H54 (cell line): ENCODE measurements at places on chromosomes 12 and 14.

DNA sequence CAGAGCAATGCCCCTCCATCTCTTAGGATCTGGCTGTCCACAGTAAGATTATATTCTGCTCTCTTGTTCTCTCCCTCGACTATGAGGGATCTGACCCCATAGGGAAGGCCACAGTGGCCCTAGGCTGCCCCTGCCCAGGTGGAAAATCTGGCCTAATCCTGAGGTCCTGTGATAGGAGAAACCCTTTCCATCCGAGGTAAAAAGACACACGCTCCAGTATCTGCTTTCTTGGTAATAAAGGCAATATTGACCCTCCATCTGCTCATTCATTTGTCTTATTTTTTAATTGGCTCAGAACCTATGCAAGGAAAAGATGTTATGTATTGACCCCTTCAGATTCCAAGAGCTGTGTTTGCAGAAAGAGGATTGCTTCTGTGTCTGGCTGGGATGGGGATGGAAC is 9.7 kb downstream of the KRT76 start:
- DNase-seq, result no peak

DNA sequence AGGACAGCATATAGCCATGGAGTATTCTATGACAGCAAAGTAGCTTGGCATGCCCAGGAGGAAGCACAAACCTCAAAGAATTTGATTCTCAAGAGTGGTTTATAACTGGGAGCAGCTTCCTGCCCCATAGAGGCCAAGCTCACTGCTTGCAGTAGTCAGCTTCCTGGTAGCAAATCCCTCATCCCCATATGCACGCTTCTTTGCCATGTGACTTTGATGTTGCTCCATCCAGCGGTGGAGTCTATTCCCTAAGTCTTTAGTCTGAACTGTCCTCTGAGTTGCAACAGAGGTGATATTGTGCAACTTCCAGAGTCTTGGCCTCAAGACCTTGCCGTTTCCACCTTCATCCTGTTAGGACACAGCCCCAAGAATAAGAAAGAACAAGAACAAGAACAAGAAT is 996.8 kb upstream of the TMEM132C start:
- no peak for DNase-seq

DNA sequence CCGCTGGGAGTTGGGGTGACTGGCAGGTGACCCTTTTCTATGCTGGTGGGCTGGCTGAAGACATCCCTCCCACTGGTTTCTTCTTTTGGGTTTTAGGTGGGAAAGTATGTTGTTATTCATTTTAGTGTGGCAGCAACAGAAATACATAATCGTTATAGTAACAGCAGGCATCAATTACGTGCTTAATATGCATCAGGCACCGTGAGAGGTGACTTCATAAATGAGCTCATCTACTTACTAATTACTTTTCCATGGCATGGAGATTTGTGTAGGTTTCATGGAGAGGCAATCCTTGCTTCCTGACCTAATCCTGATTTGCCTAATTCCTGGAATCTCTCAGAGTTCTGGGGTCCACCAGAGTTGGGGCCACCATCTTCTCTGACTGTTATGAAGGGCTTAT is 13.4 kb upstream of the CELA1 start:
- DNase-seq, result no peak

GRCh38 chr12:48978741-48979601 is 849 bp downstream of the WNT1 start:
- no peak for DNase-seq

DNA sequence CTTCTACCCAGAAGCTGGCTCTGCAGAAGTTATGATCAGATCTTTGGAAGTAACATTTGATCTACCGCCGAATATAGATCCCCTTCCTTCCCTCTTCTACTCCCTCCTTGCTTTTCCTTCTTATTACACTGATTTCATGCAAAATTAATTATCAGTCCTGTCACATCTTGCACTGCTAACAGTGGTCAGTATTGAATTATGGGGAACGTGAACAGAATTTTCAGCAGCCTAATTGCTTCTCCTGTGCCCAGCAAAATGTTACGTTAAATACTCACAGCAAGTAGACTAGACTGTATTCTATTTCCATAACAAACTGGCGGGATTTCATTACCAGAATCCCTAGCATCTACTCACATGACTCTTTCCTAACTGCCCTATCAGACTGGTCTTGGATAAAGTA is 596.9 kb downstream of the DIO2 start:
- DNase-seq, result no peak

GRCh38 chr14:63241096-63241495 is 36.9 kb downstream of the RHOJ start:
- DNase-seq, result no peak

DNA sequence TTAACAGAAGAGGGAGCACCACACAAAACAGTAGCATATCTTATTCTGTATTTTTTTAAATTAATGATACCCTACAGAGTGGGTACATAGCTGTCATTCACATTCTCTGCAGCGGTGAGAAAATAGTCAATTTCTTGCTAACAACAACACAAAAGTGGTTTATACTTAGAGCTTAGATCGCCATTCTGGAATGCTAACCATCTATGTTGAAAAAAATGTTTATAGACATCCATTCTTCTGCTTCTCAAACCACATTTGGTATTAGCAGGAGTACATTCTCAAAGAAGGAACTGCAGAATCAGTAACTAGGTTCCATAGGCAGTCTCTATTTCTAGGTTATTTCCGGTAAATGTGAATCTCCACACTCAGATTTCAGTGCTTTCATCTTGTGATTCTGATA is 185.9 kb downstream of the PPFIA2 start:
- DNase-seq, result no peak

DNA sequence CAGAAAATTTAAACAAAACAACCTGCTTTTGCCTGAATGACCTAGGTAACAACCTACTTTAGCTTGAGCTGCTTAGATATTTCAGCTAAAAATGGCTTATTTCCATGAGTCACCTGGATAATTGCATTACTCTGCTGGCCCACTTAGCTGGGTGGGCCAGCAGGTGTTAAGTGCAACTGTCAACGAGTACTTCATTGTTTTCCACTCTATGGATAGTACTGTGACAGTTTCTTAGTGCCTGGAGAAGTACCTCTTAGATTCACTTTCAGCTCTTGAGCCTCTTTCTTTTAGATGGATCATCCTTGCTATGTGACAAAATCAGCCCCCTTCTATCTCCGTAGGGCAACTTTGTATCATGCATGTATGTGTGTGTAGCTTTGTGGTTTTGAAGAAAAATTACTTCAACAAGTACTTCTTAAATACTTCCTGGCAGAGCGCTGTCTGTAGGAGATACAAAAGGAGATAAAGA is 368.2 kb upstream of the ATP2B1 start:
- DNase-seq, result no peak

DNA sequence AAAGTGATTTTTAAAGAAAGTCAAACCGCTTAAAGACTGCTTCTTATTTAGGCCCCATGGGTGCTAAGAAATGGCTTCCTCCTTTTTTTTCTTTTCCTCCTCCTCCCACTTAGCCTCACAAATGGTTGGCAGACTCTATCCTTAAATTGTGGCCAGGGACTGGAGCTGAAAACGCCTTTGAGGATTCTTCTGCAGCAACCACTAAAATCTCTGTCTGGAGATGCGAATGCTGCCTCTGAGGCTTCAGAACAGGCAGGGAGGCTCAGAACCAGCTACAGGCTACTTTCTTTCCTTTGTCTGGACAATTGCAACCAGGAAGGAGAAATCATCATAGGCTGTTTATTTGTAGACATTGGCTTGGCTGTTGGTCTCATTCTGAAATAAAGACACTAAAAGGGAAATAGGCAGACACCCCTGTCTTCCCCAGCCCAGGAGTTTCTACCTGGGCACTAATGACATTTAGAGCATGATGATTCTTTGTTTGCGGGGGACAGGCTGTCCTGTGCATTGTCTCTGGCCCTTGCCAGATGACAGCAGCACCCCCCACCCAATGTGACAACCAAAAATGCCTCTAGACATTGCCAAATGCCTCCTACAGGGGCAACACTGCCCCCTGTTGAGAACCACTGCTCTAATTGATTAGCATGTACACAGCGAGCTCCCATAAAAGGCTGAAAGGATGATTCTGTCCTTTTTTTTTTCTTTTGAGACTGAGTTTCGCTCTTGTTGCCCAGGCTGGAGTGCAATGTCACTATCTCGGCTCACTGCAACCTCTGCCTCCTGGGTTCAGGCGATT is 50.3 kb downstream of the MAP1LC3B2 start:
- DNase-seq, result no peak

- DNase-seq, result no peak
These were observed 860.0 kb downstream of the RPS29 start for GRCh38 chr14:48726080-48726642.

DNA sequence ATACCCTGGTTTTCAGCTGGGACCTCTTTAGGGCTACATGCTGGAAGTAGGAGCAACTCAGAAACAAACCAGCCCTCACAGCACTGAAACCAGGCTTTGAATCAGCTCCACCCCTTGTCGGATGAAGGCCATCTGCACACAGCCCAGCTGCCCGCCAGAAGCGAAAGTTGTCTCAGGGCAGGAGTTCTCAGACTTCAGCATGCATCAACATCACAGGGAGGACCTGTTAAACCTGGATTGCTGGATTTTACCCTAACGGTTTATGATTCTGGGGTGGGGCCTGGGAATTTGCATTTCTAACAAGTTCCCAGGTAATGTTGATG is 10.9 kb downstream of the SYNDIG1L start:
- DNase-seq, result no peak

GRCh38 chr14:74754157-74754556 is 9.0 kb upstream of the YLPM1 start:
- DNase-seq, result no peak

DNA sequence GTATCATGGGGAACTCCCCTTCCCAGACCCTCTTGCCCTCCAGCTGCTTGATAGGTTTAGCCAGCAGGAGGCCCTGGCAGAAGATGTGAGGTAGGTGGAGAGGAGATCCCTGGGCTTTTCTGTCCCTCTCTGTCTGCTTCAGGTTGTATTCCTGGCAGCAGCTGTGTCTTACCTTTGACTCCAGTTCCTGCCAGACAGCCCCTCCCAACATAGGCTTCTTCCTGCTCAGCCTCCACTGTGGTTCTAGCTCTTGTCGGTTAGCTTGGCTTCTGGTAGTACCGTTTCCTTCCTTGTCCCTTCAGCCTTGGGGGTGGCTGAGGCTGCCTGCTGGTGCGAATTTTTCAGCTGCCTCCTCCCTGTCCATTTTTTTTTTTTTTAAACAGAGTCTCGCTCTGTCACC is 215.7 kb upstream of the CRY1 start:
- DNase-seq, result no peak

GRCh38 chr12:58095002-58095401 is 153.6 kb downstream of the ATP23 start:
- no peak for DNase-seq

DNA sequence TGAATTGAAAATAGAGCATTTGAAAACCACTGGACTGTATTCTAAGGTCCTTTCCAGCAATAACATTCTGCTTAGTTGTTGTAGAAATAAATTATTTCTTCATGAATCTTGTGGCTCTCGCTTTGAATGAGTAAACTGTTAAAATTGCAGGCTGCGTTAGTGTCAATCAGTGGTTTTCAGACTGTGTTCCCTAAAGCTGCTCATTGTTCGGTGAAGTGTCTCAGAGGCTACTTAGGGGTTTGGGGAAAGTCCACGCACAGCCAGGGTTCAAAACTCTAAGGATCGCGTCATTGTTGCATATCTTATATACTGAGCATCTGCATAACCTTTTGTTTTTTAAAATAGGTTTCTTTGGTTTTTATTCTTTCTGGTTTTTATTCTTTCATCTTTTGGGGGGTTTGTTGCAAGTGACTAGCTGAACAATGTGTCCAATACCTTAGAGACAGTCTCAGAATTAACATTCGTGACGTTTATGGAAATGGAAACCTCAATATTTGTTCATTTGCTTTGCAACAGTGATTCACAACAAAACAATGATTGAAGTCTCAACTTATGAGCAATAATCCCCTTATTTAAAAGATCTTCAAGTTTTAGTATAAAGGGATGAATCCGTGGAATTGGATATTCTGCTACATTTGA is 108.1 kb downstream of the TTLL5 start:
- no peak for DNase-seq

GRCh38 chr12:54415221-54415929 is 3.7 kb downstream of the ITGA5 start:
- DNase-seq, result no peak

DNA sequence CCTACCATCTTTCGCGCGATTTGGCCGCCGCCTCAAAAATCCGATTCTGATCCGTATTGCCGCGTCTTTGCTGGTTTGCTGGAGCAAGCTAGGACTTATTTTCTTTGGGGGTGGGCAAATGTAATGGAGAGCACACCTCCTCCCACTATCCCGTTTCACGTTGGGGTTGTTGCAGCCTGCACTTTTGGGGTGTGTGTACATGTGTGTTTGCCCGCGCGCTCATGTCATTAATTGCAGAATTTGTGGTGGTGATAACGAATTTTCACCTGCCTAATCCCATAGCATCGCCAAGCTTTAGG is 657 bp downstream of the METAP2 start:
- no peak for DNase-seq

DNA sequence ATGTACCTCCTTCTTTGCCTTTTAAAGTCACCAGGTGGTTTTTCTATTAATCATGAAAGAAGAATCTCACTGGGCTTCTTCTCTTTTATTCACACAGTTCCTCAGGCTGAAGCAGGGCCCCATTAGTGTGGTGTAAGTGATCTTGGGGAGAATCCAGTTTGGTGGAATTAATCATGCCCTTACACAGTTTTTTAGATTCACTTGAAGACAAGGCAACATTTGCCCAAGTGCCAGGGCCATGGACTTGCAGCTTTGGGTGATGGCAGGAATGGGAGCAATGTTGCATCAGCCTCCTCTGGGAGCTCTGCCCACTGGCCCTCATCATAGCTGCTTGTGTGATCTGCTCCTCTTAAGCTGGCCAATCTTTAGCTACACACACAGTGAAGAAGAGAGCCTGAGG is 33.8 kb downstream of the KCNK10 start:
- DNase-seq, result no peak

DNA sequence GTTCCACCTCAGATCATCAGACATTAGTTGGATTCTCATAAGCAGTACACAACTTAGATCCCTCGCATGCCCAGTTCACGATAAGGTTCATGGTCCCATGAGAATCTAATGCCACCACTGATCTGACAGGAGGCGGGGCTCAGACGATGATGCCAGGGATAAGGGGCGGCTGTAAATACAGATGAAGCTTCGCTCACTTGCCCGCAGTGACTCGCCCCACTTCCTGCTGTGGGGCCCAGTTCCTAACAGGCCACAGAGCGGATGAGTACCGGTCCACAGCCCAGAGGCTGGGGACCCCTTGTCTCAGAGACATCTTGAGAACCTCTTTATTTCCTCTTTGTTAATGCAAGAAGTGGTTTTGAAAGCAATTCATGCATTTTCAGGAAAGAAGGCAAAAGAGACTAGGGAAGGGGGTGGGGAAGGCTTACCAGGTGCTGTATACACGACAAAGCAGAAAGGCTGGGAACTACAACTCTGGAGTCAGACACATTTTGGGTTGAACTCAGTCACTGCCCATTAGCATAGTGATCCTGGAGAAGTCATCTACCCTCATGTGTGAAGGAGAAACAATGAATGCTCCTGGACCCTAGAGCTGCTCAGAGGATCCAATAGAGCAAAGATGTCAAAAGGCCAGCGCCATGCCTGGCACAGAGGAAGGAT is 68.7 kb downstream of the EID3 start:
- no peak for DNase-seq

- DNase-seq, result peak; percentile 15
These were observed 44.2 kb downstream of the SOCS2 start for GRCh38 chr12:93616584-93617101.

- DNase-seq, result no peak
These were observed 706 bp upstream of the DIO2 start for GRCh38 chr14:80212023-80212397.
